ENCODE measurements at places on chromosomes 11 and 22.

DNA sequence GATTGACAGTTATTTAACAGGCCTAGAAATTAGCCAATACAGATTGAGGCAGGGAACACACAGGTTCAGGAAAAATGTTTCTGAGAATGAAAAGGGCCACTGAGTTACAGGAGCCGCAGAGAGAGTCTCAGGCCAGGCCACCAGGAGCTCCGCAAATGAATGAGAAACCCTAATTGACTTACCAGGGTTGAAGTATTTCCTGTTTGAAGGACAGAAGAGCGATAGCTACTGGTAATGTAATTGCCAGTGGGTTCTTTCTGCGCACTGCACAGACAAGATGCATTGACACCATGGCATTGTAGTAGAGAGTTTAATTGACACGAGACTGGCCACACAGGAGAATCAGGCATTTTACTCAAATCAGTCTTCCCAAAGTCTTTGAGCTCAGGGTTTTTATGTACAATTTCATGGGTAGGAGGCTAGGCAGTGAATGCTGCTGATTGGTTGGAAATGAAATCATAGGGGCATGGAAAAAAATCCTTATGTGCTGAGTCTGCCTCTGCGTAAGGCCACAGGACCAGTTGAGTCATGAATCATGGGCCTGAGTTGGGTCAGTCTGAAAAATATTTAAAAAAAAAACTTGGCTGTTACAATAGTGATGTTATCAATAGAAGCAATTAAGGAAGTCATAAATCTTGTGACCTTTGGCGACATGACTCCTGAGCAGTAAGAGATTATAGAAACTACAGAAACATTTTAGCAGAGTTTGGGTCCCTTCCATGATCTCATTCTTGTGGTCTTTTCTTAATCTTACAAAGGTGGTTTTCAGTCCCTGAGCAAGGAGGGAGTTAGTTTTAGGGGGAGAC is 203.8 kb downstream of the CASP12 start:
- no peak for DNase-seq

GRCh38 chr11:16153951-16154350 is 202.4 kb downstream of the SOX6 start:
- no peak for DNase-seq

DNA sequence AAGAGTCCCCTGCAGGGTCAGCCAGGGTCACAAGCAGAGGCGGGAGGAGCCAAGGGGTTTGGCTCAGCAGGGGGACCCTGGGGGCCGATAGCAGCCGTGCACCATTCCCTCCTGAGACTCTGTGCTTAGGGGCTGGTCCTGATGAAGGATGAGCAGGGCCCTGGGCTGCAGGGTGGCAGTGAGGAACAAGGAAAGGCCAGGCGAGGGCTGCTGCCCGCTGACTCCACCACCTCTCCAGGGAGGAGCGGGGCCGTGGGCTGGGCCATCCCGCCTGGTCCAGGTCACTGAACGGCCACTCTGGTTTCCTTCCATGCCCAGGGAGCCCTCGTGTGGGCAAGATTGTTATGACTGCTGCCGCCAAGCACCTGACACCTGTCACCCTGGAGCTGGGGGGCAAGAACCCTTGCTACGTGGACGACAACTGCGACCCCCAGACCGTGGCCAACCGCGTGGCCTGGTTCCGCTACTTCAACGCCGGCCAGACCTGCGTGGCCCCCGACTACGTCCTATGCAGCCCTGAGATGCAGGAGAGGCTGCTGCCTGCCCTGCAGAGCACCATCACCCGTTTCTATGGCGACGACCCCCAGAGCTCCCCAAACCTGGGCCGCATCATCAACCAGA is 9.2 kb upstream of the NDUFS8 start:
- no peak for DNase-seq

DNA sequence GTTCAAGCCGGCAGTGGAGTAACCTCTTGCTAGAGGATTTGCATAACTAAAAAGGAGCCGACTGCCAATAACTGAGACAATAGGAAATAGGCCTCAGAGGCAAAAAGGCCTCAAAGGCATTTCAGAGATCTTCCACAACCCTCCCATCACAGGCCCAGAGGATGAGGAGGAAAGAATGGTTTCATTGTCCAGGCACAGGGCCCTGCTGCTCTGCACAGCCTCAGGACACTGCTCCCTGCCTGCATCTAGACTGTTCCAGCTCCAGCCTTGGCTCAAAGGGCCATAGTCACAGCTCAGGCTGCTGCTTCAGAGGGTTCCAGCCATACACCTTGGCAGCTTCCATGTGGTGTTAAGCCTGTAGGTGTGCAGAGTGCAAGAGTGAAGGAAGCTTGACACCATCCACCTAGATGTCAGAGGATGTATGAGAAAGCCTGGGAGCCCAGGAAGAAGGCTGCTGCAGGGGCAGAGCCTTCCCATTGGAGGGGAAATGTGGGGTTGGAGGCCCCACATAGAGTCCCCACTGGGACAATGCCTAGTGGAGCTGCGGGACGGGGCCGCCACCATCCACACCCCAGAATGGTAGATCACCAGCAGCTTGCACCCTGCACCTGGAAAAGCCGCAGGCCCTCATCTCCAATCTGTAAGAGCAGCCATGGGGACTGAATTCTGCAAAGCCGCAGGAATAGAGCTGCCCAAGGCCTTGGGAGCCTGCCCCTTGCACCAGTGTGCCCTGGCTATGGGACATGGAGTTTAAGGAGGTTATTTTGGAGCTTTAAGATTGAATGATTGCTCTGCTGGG is 8.2 kb upstream of the LRP5 start:
- no peak for DNase-seq

DNA sequence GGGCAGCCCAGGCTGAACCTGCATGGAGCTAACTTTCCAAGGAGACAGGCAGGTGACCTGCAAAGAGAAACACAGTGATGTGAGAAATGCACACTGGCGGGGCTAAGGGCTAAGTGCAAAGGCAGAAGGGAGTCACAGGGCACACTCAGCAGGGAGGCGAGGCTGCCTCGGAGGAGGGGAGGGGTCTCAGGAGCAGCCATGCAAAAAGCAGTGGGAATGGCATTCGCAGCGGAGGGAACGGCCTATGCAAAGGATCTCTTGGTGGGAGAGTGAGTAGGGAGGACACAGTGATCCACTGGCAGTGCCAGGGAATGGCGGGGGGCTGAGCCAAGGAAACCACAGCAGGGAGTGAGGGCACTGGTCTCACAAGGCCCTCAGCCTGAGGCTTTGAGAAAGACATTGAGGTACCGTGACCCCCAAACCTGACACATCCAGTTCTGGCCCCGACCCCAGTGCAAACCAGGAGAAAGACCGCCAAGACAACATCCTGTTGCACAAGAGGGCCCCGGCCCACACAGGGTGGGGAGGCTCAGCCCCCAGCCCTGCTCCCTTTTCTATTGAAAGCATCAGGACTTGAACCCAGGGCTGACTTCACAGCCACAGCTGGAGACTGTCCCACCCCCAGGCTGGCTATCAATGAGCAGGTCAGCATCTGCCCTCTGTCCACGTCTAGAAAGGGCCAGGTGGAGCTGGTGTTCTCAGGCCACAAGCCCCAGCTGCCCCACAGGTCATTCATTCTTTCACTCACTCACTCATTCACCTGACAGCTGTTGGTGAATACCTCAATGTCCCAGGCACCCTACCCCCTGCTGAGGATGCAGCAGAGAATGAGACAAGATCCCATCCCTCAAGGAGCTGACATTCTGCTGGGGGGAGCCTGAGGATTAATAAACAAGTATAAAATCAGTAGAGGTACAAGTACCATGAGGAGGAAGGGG is 50.7 kb downstream of the IGLL1 start:
- no peak for DNase-seq

Data from GOT3 (cell line).